Activated CD4-positive, alpha-beta T cell treated with anti-CD3 and anti-CD28 coated beads for 24 hours (primary cell): ENCODE measurements at places on chromosomes 16 and 17.
A peak's percentile ranks its signal among the peaks of the same experiment; 100 is the strongest.

- peak; percentile 2 for DNase-seq
These were observed 861 bp downstream of the RAB11FIP3 start for GRCh38 chr16:426115-426905.

DNA sequence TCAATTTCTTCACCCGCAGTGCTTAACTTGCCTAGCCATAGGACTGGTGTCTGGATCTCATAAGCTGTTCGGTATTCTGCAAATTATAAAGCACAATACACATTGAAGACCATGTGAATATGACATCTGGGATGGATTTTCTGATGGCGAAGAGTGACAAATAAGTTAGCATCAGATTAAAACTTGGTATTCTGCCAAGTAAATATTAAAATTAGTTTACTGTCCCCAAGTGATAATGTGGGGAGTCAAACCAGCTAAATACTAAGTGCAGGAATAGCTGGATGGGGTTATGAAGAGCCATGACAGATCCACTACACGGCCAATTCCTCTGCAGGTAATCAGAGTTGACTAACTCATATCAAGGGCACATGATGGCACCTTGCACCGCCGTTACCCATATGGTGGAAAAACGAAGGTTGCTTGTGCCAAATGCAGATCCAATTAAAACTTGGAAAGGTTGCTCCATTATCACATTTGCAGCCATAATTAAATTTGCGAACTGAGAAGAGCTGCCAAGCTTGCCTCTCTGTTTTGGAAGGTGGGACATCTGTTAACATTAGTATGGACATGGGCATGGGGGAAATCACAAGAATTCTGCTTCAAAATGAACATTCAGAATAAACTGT is 114.9 kb upstream of the TOM1L1 start:
- no peak for DNase-seq

GRCh38 chr16:17063201-17064139 is 407.3 kb downstream of the XYLT1 start:
- DNase-seq = no peak

GRCh38 chr16:81755915-81756614 is 23.0 kb upstream of the PLCG2 start:
- DNase-seq = no peak

GRCh38 chr17:8806926-8807550 is 7.9 kb upstream of the MFSD6L start:
- DNase-seq = no peak

- no peak for DNase-seq
These were observed 8.9 kb downstream of the SLC5A11 start for GRCh38 chr16:24854607-24855171.

GRCh38 chr16:3075523-3075915 is 10.1 kb downstream of the IL32 start:
- DNase-seq = no peak

- DNase-seq = no peak
These were observed 706 bp downstream of the C16orf95 start for GRCh38 chr16:87316450-87316922.

- DNase-seq = no peak
These were observed 13.7 kb downstream of the SMARCE1 start for GRCh38 chr17:40633871-40634270.

DNA sequence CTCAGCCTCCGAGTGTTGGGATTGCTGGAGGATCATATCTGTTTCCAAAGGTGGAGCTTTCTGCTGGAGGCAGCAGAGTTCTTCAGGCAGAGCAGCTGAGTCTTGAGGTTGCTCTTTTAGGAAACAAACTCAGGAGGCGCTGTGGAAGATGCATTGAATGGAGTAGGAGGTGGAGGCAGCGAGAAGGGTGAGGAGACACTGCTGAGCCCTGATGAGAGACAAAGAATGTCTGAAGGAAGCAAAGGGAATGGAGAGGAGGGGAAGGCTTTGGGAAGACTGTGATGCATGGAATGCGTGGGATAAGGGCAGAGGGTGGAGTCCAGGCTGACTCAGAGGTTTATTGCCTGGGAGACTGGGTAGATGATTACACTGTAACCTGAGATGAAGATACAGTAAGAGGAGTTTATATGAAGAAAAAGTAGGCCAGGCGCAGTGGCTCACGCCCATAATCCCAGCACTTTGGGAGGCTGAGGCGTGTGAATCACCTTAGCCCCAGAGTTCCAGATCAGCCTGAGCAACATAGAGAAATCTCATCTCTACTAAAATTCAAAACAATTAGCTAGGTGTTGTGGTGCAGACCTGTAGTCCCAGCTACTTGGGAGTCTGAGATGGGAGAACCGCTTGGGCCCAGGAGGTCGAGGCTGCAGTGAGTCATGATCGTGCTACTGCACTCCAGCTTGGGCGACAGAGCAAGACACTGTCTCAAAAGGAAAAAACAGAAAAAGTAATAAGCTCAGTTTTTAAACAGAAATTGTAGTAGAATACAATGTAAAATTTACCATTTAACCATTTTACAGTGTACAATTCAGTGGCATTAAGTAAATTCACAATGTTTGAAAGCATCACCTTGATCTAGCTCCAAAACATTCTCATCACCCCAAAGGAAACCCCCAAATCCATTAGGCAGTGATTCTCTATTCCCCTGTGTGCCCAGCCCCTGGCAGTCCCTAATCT is 17.8 kb upstream of the TMEM219 start:
- DNase-seq = no peak

- DNase-seq = no peak
These were observed 186.2 kb downstream of the RBFOX3 start for GRCh38 chr17:79424471-79425185.

DNA sequence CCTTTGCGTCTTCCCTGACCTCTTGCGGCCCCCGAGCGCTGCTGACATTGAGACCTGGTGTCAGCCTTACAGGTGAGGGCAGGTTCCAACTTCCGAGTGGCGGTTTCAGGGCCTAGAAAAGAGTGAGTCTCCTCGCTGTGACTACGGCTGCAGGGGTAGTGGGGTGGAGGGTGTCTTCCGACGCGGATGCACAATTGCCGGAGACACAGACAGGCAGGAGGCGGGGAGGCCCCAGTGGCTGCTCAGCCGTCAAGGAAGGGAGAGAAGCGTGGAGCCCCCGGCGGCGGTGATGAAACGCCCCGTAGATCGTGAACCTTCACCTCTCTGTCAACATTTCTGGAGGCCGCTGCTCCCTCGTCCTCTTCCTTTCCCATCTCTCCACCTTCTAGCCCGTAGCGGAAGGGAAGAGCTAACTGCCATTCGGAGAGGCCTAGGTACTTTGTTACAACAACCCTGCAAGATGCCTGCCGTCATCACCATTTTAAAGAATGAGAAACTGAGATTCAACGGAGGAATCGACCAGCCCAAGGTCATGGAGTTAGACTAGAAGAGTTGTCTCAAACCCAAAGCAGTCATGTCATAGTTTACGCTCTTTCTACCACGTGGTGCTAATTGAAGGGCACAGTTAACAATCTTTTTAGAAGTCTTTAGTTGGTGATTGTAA is 485 bp downstream of the DNAJA3 start:
- no peak for DNase-seq

- no peak for DNase-seq
These were observed 36.4 kb downstream of the SNX20 start for GRCh38 chr16:50644729-50645128.

GRCh38 chr16:84833144-84833500 is 13.3 kb downstream of the CRISPLD2 start:
- no peak for DNase-seq

DNA sequence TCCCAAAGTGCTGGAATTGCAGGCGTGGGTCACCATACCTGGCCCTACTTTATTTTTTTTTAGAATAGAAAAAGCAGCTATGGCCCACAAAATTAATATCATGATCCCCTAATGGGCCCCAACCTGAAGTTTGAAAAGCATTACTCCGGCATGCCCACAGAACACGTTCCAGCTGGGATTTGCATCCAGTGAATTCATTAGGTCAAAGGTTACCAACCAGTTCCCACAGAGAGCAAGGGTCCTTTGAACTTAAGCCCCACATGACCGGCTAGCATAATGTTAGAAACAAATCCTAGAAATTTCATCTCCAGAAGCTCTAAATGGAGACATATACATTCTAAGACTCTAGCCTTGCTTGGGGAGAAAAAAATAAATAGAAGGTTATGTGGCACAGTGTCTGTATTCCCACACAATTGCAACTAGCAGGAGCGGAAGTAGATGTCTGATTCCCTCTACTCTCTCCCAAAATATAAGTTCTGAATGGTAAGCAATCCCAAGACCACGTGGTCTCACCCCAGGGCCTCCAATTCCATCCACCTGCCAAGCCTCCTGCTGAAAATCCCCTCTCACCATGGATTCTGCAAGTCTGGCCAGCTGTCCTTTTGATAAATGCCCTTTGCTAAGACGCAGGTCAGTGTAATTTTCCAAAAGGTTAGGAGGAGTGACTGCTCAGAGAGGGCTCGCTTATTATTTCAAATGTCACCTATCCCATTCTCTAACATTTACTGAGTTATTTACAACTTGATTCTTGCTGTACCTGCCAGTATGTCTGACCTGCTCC is 395.8 kb downstream of the NPIPA8 start:
- no peak for DNase-seq

- DNase-seq = no peak
These were observed 148.7 kb downstream of the FTO start for GRCh38 chr16:53852678-53853077.

DNA sequence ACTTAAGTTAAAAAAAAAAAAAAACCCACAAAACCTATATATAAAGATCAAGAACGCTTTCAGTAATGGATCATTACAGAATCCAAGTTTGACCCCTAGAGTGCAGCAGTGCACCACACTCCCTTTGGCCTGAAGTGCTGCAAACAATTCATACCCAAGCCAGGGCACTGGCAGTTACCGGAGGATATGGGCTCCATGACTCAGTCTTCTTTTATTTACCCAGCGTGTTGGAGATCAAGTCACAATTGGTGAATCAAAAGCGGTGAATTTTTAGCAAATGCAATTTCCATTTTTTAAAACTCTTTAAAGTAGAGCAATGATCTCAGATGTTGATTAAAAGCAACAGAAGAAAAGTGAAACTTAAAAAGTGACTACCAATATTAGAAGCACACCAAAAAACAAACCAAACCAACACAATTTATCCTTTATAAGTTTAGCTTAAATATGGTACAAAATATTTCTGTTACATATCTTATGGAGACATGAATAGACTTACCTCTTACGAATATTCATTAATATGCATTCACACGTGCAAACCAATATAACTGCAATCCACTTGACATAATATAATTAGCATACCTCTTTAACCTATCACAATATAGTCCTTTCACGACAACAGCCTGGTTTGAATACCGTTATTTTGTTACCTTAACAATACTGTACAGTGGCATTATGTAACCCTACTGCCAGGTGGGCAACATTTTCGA is 46.3 kb downstream of the ZNF652 start:
- peak; percentile 56 for DNase-seq
